ENCODE measurements at places on chromosomes 6 and 20.

DNA sequence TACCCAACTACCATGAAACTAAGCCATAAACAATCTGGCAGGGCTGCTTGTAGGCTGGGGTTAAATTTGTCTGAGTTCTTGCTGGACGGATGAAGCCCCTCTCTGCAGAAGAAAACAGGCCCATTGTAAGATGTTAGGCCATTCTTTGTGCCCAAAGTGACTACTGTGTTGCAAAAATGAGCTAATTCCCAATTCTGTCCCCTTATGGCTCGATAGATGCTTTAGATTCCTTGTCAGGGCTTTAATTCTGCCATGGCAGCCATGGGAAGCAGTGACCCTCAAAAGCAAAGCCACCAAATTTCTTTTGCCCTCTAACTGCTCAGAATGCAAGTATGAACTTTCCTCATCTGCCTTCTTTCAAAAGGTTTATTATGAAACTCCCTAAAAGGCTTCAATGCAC, 45.2 kb downstream of the LAMA4 start:
- no peaks in the 10 kb centered on the region for H3K36me3 ChIP-seq
- H3K4me3 ChIP-seq = no peak overlapping the region
- no peak overlapping the region for H3K27ac ChIP-seq
- H3K27me3 ChIP-seq = peaks cover 42% of the 10 kb centered on the region

DNA sequence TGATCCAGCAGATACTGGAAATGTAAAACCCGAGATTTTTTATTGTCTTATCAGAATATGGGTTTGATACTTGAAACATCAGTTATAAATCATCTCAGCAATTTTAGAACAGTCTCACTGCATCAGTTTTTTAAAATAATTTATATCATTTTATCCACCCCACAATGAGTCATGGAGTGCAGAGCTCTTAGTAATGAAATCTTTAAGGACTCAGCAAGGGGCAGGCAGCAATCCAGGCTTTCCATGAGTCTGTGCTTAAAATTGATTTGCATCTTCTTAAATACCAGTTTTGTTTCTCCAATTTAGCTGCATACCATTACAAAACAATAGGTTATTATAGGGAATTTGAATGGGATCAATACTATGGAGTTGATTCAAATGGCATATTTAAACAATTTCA, 832.3 kb downstream of the C6orf118 start:
- H3K27ac ChIP-seq = no peak overlapping the region
- DNase-seq = no peak
- no peaks in the 10 kb centered on the region for H3K27me3 ChIP-seq
- no peaks in the 10 kb centered on the region for H3K36me3 ChIP-seq
- no peaks in the 10 kb centered on the region for H3K4me1 ChIP-seq
- H3K4me3 ChIP-seq = no peak overlapping the region

DNA sequence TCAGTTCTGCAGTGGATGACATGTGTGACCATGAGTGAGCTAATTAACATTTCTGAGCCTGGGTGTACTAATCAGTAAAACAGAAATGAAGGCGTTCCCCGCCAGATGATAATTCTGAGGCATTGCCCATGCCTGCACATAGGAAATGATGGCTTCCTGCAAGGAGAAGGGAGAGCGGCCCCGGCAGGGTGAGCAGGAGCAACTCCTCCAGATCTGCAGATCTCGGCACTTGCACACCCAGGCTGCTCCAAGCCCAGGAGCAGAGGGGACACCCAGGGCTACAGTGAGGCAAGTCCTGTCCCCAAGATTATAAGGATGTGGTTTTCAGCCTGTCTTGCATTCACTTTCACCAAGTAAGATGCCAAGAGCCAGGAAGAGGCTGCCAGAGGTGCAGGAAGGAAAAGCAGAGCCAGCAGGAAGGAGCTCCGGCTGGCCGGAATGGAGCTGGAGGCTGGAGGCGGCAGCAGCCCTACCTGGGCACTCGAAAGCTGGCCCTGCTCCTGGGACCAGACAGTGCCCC, 177.5 kb upstream of the CST7 start:
- H3K27me3 ChIP-seq = peaks cover 13% of the 10 kb centered on the region
- DNase-seq = no peak
- peaks cover 6% of the 10 kb centered on the region for H3K4me1 ChIP-seq
- no peak overlapping the region for H3K4me3 ChIP-seq

GRCh38 chr6:68638230-68638900, 3.3 kb downstream of the ADGRB3 start:
- peaks cover 44% of the 10 kb centered on the region for H3K27me3 ChIP-seq
- H3K36me3 ChIP-seq = no peaks in the 10 kb centered on the region
- no peak overlapping the region for H3K27ac ChIP-seq
- peaks cover 16% of the 10 kb centered on the region for H3K4me1 ChIP-seq
- no peak overlapping the region for H3K4me3 ChIP-seq
- DNase-seq = no peak

DNA sequence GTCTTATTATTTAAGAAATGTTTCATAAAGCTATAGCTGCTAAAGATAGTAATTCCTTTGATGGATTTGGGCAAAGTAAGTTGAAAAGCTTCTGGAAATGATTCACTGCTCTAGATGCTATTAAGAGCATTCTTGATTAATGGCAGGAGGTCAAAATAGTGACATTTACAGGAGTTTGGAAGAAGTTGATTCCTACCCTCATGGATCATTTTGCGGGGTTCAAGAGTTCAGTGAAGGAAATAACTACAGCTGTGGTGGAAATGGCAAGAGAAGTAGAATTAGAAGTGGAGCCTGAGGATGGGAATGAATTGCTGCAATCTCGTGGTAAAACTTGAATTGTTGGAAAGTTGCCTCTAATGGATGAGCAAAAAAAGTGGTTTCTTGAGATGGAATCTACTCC, 316.1 kb downstream of the UTRN start:
- H3K27ac ChIP-seq = no peak overlapping the region
- no peaks in the 10 kb centered on the region for H3K27me3 ChIP-seq
- H3K4me3 ChIP-seq = no peak overlapping the region
- DNase-seq = no peak

DNA sequence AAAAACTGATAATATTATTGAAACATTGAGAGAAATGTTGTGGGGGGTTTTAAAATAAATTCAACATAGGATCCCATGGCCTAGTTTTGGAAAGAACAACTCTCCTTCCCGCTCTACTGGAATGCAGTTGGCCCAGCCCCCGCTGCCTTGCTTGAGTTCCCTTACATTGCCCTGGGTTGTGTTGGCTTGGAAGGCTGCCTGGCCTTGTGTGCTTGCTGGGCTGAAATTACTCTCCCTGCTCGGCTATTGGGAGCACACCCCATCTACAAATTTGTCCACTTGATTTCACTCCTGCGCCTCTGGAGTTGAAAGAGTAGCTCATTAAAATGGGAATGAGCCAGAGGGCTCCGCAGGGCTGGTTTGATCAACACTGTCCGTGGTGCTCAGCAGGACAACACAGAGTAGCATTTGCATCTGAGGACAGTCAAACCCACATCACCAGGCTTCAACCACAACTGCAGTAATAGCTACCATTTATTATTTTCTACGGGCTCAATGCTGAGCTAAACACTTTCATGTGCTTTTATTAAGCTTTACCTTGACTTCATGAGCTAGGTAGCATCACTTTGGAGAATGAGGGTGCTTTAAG, 35.2 kb downstream of the DOK5 start:
- H3K27me3 ChIP-seq = no peaks in the 10 kb centered on the region
- no peak for DNase-seq
- H3K27ac ChIP-seq = no peak overlapping the region
- H3K4me1 ChIP-seq = no peaks in the 10 kb centered on the region

DNA sequence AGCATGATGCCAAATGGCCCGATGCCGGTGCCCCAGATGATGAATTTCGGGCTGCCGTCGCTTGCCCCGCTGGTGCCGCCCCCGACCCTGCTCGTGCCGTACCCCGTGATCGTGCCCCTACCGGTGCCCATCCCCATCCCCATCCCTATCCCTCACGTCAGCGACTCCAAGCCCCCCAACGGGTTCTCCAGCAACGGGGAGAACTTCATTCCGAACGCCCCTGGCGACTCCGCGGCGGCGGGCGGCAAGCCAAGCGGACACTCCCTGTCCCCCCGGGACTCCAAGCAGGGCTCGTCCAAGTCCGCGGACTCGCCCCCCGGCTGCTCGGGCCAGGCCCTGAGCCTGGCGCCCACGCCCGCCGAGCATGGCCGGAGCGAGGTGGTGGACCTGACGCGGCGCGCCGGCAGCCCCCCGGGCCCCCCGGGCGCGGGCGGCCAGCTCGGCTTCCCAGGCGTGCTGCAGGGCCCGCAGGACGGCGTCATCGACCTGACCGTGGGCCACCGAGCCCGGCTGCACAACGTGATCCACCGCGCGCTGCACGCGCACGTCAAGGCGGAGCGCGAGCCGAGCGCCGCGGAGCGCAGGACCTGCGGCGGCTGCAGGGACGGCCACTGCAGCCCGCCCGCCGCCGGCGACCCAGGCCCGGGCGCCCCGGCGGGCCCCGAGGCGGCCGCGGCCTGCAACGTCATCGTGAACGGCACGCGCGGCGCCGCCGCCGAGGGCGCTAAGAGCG, 144.6 kb downstream of the SOBP start:
- H3K36me3 ChIP-seq = no peaks in the 10 kb centered on the region
- peaks cover 69% of the 10 kb centered on the region for H3K27me3 ChIP-seq
- DNase-seq = no peak
- peaks cover 3% of the 10 kb centered on the region for H3K4me1 ChIP-seq

DNA sequence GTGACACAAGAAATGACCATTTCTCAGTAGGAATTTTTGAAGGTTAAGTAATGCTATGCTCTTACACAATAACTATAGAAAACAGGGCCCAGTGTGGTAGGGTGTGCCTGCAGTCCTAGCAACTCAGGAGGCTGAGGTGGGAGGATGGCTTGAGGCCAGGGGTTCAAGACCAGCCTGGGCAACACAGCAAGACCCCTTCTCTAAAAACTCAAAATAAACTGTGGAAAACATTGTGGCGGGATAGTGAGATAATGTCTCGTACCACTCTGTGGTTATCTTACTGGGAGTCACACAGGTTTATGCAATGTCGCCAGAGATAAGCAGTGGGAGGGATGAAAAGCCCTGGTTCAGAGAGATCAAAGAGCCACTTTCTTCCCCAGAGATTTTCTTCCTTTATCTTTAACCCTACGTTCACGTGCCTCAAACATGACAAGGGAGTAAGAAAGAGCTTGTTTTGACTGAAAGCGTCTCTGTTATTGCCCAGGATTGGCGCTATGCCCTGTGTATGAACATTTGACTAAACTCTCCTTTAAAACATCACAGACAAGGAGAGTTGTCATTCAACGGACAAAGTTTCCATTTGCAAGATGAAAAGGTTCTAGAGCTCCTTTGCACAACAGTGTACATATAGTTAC, 13.9 kb downstream of the GCM1 start:
- DNase-seq = no peak
- no peak overlapping the region for H3K27ac ChIP-seq
- no peaks in the 10 kb centered on the region for H3K36me3 ChIP-seq
- peaks cover 8% of the 10 kb centered on the region for H3K27me3 ChIP-seq
- H3K4me3 ChIP-seq = no peak overlapping the region
- peaks cover 2% of the 10 kb centered on the region for H3K4me1 ChIP-seq

- H3K27ac ChIP-seq = no peak overlapping the region
- no peak for DNase-seq
- H3K4me1 ChIP-seq = no peaks in the 10 kb centered on the region
- no peaks in the 10 kb centered on the region for H3K36me3 ChIP-seq
- H3K4me3 ChIP-seq = no peak overlapping the region
Measured at GRCh38 chr20:14477125-14477524, 139.7 kb upstream of the FLRT3 start.

DNA sequence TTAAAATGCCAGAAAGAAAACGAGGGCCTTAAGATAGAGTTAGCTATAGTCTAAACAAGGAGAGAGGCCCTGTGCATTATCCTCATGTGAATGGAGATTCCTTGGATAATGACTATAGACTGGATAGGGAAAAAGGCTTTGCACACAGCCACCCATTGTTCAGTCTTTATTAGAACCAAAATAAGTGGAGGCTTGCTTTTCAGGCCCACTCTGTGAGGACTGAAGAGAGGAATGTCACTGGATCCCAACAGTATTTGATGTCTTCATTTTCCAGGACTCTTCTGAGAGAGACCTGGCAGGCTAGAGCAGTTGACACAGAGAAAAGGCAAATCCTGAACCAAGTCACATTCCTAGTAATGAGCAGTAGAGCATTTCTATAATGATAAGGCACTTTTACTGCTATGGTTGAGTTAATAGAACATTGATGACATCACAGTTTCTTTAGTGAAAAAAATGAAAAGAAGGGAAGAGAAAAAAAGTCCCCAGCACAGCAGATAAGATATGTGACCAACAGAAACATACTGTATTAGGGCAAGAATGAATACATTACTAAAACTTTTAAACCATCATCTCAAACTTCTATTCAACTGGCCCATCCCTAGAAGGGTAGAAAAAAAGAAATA, 315.1 kb downstream of the EPHA7 start:
- no peak for DNase-seq
- H3K27me3 ChIP-seq = no peaks in the 10 kb centered on the region
- H3K27ac ChIP-seq = no peak overlapping the region
- no peaks in the 10 kb centered on the region for H3K36me3 ChIP-seq
- no peaks in the 10 kb centered on the region for H3K4me1 ChIP-seq

- no peaks in the 10 kb centered on the region for H3K27me3 ChIP-seq
- no peak overlapping the region for H3K27ac ChIP-seq
- no peak for DNase-seq
- peaks cover 59% of the 10 kb centered on the region for H3K4me1 ChIP-seq
- peaks cover 39% of the 10 kb centered on the region for H3K36me3 ChIP-seq
Measured at GRCh38 chr6:118669561-118669960, 18.2 kb upstream of the CEP85L start.

DNA sequence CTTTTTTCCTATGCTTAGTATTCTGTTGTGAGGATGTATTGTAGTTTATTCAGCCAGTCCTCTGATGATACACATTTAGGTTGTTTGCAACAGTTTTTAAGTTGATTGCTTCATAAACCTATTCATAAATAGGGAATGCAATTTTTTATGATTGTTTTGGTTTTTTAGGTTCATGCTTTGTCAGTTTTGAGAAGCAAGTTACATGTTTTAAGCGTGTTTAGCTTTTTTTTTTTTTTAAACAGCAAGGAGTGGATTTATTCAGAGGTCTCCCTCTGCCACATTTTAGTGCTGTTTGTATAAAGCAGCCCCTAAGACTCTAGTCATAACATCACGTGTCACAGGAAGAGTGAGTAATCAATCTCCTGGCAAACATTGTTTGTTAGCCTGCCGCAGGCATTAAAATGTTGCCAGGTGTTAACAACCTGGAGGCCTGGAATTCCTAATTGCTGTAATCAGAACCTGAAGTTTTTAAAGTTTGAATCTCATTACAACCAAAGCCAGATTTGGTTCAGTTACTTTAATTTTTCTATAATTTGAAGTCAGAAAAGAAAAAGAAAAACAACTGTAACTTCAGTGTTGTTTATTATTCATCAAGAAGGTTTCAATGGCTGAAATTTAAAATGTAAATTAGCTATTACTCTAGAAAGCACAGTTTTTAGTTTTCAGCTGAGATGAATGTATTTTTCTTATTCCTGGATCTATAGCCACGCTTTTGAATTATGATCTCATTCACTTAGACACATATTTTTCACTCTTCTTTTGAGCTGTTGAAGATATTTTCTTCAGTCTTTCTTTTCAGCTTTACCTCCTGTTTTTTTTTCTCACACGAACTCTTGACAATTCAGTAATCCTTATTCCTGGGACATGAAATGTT, 59.2 kb downstream of the KCNS1 start:
- no peak for DNase-seq
- no peaks in the 10 kb centered on the region for H3K27me3 ChIP-seq
- peaks cover 60% of the 10 kb centered on the region for H3K36me3 ChIP-seq
- peaks cover 32% of the 10 kb centered on the region for H3K4me1 ChIP-seq
